Sigmoid colon (tissue), 7 donors: ENCODE measurements at places on chromosomes 16 and 17. TPM values are rescaled to one million over a fixed set of nuclear protein-coding genes. Genes with fewer than 3 reads are reported as not detected.

- no peak for DNase-seq
Measured at GRCh38 chr17:64174686-64175456, 44.9 kb upstream of the ERN1 start.

Gene UMOD
- total RNA-seq = not detected

DNA sequence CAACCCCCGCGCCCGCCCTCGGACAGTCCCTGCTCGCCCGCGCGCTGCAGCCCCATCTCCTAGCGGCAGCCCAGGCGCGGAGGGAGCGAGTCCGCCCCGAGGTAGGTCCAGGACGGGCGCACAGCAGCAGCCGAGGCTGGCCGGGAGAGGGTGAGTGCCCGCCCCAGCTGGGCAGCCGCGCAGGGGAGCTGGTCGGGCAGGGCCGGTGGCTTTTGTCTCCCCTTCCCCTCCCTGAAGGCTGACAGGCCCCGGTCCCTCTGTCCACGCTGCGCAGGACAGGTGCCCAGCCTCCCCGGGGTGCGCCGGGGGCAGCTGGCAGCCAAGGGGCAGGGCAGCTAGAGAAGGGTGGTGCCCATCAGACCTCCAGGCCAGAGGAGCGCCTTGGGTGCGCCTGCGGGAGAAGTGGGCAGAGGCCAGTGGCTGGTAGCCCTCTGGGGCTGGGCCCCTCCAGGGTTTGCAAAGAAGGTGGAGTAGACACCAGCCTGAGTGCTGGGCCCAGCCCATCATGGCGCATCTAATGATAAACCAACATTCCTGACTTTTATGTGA lies 278 bp downstream of the ITGB4 start:
- DNase-seq = no peak

GRCh38 chr16:24896439-24896838 lies 50.7 kb downstream of the SLC5A11 start:
- DNase-seq = no peak

Gene SLC47A1
- total RNA-seq = 0.83 TPM

DNA sequence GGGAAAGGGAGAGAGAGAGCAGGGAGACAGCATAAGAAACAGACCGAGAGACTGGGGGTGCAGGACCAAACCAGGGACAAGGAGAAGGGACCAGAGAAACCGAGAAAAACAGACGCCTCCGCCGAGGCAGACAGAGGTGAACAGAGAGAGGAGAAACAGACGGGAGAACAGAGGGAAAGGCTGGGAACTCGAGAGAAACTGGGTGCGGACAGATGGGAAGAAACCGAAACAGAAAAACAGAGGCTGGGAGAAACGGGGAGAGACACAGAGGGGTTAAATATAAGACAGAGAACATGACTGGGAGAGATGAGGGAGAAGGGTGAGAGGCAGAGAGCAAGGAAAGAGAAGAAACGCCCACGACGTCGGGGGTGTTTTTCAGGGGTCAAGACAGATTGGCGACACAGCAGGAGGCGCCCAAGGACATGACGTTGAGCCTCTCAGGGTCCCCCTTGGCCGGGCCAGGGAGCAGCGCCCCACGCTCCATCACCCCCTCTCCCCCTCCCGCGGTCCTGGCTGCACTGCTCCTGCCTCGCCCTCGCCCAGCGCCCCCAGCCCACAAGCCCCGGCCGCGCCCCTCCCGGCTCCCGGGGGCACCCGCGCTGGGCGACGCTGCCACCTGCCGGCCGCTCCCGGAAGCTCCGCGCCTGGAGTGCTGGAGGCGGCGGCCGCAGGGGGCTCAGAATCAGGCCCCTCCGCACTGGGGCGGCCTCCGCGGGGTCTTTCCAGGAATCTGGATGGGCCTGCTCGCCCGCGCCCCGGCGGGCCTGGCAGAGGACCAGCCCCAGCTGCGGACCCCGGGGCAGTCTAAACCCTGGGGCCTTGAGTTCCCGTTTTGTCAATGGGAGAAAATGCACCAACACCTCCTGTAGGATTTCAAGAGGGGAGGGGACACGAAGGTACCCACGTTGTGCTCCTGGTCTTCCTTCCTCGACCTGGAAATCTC lies 1.3 kb upstream of the TMEM92 start:
- DNase-seq = no peak

- peak; percentile 83 for DNase-seq
Measured at GRCh38 chr16:85072947-85073346, 39.3 kb downstream of the CIBAR2 start.

DNA sequence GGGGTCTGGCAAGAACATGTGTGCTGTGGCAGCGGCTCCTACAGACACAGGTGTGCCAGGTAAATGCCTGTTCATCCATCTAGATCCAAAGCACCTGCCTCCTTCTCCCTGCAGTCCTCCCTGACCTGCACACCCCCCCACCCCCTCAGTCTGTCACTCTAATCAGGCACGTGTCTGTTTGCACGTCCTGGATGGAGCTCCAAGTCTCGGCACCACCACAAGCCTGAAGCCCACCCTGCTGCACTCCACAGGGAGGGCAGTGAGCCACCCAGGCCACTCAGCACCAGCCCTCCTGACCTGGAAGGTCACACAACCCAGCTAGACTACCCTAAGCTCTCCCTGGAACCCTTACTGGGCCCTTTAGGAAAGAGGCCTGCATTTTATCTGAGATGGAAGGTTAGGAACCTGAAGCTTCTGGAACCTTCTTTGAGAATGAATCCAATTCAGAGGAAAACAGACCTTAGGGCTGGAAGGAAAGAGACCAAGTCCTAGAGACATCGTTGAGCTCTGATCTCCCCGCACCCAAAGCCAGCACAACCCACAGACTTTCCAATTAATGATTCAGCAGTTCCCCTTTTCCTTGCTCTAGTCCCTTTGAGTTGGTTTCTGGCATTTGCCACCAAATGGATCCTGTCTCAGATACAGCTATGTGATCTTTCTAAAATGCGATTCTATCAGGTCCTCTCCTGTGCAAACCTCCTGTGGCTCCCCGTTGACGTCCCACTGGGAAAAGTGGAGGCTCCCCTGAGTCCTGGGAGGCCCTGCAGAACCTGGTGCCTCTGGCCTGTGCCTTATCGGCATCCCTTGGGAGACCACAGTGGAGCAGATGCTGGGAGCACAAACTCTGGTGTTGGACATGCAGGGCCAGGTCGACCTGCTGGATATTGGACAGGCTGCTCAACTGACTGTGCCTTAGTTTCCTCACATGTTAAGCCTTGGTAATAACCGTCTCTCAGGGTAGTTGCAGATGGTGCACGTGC lies 67.9 kb downstream of the PRMT7 start:
- DNase-seq = no peak

DNA sequence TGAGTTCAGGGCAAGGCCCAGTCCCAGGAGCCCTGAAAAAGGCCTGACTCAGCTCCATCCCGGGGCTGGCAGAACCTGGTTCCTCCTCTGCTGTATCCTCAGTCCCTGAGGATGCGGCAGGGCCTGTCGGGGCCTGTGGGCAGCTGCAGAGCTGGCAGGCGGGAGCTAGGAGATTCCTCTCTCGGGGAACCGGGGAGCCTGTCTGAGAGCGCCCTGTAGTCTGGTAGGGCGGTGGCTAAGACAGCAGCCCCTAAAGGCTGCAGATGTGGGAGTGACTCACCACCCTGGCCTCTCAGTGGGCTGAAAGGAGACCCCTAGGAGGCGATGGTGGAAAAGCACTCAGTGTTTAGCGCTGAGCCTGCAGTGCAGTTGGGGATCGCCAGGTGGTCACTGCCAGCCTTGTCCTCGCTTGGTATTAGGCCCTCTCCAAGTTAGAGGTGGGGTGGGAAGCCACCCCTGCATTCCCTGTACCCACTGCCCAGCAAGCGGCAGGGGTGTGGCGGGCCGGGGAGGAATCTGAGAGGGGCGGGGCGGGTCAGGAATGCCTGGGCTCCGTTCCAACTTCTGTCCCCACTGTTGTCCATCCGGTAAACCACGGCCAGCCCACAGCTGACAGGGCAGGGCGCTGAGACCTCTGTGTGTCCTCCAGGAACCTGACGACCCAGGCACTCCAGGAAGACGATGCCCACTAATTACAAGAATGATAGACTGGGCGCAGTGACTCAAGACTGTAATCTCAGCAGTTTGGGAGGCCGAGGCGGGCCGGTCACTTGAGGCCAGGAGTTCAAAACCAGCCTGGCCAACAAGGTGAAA lies 29.5 kb upstream of the CDH1 start:
- no peak for DNase-seq

Gene SAMD14
- total RNA-seq = 0.54 TPM

Gene RAMP2
- 11.2 TPM for total RNA-seq

- DNase-seq = no peak
Measured at GRCh38 chr17:4900231-4901107, 1.1 kb downstream of the C17orf107 start.

- DNase-seq = no peak
Measured at GRCh38 chr16:84631886-84632285, 14.0 kb upstream of the COTL1 start.

Gene FOXC2
- 0.28 TPM for total RNA-seq

GRCh38 chr17:34999456-34999855 lies 19.1 kb downstream of the LIG3 start:
- DNase-seq = no peak

DNA sequence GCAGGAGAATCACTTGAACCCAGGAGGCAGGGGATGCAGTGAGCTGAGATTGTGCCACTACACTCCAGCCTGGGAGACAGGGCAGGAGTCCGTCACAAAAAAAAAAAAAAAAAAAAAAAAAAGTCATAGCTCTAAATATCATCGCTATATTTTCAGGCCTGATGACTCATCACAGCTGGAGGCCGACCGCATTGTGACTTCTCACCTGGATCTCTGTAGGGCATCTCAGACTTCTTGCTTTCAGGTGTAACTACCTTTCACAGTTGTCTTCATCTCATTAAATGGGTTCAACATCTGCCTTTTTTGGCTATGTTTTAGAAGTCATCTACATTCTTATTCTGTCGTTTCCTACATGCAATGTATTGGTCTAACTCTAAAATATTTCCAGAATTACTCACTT lies 353.1 kb upstream of the MON1B start:
- DNase-seq = no peak
